IPS-NIHi11 (cell line): ENCODE measurements at places on chromosomes 5 and 9.
A peak's percentile ranks its signal among the peaks of the same experiment; 100 is the strongest.

GRCh38 chr5:67896311-67896929 is 319.1 kb upstream of the PIK3R1 start:
- DNase-seq, result no peak

DNA sequence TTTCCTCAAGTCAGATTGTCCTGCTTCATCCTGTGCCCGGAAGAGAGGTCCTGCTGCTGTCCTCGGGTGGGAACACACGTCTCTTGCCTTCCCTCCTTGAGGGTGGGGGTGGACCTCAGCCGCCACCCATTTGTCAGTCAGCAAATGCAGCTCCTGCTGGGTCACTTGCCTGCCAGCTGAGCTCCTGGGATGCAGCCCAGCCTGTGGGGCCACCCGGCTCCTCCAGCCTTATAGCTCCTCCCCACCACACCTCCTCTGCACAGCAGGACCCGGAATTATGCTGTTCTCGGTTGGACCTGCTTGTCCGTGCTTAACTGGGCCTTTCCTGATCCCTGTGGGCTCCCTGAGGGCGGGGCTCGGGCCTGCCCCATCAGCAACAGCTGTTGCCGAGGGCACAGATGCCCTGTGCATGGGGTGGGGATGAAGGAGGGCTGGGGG is 52.7 kb downstream of the RXRA start:
- peak; percentile 80 for DNase-seq

- DNase-seq, result peak; percentile 45
Observed at GRCh38 chr9:92657296-92658094, 12.4 kb downstream of the IPPK start.

GRCh38 chr9:86034863-86035734 is 64.3 kb downstream of the GOLM1 start:
- DNase-seq, result peak; percentile 83

DNA sequence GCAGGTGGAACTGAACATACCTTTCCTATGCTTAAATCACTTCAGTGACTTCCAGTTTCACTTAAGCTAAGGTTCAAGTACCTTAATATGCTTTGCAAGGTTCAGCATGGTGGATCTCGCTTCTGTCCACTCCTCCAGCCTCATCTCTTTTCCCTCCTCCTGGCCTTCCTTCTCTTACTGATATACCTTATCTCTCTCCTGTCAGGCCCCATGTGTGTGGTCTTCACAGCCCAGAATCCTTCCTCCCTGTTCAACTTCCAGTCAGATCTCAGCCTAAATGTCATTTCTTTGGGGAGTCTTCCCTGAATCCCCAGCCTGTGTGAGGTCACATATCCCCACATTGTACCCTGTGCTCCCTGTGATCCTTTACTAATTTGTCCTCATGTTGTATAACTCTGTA is 87.7 kb downstream of the ANGPTL2 start:
- no peak for DNase-seq
